Activated CD4-positive, alpha-beta T cell treated with anti-CD3 and anti-CD28 coated beads, Interleukin-2, Interleukin-6, amounts not matched to agents 100 ng/mL and 50 ng/mL, durations not matched to agents 16 hours and 8 hours (primary cell): ENCODE measurements at places on chromosomes 6 and 20.

- peak; percentile 75 for DNase-seq
Observed at GRCh38 chr6:75601304-75602245, at the start of gene SENP6. TSS of gene SENP6 (plus strand) at chr6:75601880. CDS start at chr6:75602525, 645 bp downstream.

DNA sequence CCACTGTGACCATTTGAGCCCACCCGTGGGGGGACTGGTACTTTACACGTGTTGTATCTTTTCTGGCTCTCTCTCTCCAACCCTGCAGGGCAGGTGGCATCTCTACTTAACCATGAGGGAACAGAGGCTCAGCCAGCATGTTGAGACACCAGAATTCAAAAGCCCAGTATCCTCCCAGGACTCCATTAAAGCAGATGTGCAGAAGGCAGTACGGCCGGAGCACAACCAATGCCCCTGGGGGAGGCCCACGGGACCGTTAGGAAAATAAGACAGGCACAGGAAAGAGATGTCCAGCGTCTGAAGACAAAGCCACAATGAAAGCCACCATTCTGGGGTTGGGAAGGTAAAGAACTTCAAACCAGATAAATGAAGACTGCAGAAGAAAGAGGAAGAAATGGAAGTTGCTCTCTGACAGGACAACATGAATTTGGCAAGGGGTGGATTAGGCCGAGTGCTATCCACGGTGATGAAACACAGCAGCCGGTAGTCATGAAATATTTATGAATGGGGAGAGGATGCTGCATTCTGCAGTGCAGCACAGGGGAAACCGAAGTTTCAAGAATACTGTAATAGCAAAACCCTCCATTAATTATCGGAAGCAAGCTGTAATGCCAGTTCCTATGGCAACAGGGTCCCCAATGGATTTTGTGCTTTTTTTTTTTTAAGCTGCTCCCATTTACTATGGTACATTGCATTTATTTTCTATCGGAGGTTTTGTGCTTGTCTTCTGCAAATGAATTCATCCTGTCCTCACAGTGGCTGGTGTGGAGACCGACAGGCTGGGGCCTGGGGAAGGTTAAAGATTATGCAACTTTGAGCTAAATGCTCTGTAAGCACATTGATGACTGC is 179.4 kb downstream of the NRN1 start:
- DNase-seq, result no peak

GRCh38 chr6:1633366-1634021 is 23.8 kb downstream of the FOXC1 start:
- no peak for DNase-seq

DNA sequence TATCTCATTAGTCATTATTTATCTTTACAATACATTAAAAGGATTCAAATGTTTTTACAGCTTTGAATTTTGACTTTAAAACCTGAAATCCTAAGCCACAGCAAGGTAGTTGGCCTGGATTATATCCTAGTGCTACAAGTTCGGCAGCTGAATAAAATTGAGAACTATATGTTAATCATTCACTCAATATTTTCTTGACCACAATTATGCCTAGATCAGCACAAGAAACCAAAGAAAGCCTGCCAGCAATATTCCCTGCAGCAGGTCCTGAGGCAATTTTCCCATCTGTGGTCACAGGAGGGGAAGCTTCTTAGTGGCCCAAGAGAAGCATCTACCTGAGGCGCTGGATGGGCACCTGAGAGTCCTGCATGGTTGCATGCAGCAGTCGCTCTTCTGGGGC is 183.5 kb downstream of the GMDS start:
- DNase-seq, result no peak

DNA sequence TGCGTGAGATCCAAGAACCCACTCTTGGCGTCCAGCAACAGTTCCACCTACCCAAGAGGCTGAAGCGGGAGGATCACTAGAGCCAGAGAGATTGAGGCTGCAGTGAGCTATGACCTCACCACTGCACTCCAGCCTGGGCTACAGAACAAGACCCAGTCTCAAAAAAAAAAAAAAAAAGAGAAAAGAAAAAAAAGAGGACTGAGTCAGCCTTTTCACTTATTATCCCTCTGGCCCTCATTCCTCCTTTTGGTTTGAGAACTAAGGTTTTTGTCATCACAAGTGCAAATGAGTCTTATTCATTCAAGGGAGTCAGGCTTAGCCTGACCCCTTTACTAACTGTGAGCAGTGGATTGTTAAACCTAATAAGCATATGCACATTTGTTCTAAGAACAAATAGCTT is 37.9 kb upstream of the JARID2 start:
- no peak for DNase-seq

- DNase-seq, result no peak
Observed at GRCh38 chr6:74287932-74288331, 591.9 kb downstream of the CD109 start.

GRCh38 chr20:4813863-4814695 is 92.4 kb downstream of the PRND start:
- peak; percentile 91 for DNase-seq
